ENCODE measurements at places on chromosomes 1 and 21.

DNA sequence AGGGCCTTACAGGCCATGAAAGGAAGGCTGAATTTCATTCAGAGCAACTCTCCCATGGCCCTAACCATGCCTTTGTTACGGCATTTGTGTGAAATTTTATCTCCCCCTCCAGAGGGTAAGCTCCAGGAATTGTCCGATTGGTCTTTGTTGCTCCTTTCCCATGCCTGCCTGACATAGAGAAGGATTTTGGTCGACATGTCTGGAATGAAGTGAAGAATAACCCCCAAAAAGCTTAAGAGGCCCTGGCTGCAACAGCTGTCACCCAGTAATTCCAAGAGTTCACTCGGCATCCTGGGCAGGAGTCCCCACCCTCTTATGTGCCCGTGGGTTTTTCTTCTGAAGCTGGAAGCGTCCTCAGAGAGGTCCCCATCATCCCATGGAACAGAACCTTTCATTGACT lies 20.6 kb downstream of the CDA start:
- DNase-seq = no peak

DNA sequence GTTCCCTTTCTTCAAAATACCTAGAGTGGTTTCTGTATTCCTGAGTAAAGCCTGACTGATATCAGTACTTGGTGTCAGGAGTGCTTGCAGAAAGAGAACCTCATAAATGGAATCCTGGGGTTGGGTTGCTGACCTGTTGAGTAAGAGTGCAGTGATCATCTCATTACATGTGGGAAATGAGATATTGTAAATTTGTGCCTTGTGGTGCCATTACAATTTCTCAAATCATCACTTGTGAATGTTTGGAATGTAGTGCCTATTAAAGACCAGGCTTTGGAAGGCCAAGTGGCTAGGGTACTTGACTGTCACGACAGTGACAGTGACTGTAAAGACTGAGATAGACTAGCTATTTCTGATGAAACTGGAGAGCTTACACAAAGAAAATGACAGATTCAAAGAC lies 176.7 kb upstream of the CTTNBP2NL start:
- no peak for DNase-seq

DNA sequence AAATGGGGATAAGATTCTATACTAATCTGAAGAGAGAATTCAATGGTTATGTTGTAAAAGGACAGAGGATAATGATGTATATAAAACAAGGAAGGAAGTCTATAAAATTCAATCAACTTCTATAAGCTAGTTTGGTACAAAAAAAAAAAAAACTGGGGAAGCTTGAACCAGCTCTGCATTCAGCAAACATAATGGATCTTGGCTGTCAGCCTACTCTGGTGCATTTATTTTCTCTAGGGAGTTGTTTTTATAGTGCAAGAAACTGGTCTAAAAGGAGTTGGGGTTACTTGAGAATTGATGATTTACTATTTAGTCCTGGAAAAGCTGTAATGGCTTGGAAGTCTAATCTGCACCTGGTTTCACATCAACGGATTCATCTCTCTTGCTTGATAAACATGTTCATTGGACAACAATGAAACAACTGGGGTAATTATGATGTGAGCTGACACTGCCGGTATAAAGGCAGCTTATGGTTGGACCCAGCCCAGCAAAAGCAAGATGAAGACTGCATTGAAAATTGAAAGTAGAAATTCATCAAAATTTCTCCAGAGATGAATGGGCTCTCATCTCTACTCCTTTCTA lies 199.4 kb upstream of the NRIP1 start:
- DNase-seq = no peak

GRCh38 chr1:26021647-26022403 lies at the start of gene EXTL1:
TSS of gene EXTL1 (plus strand) at chr1:26021775. CDS start at chr1:26022647, 872 bp downstream.
- no peak for DNase-seq

GRCh38 chr1:37719572-37720195 lies 27.4 kb downstream of the CDCA8 start:
- DNase-seq = no peak

DNA sequence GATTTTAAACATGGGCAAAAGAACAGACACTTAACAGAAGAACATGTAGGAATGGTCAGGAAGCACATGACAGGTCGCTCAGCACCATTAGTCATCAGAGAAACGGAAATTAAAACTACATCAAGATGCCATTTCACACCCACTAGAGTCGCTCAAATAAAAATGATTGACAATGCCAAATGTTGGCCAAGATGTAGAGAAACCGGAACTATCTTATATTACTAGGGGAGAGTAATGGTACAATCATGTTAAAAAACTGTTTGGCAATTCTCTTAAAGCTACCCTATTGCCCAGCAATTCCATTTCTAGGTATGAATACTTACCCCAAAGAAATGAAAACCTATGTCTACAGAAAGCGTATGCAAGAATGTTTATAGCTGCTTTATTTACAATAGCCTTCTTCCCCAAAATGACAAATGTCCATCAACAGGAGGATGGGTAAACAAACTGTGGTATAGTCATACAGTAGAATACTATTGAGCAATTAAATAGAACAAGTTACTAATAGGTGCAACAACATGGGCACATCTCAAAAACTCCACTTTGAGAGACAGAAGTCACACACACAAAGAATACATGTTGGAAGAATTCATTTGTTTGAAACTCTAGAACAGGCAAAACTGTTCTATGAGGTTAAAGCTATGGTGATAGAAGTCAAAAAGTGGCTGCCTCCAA lies 92.8 kb downstream of the ETS2 start:
- no peak for DNase-seq

DNA sequence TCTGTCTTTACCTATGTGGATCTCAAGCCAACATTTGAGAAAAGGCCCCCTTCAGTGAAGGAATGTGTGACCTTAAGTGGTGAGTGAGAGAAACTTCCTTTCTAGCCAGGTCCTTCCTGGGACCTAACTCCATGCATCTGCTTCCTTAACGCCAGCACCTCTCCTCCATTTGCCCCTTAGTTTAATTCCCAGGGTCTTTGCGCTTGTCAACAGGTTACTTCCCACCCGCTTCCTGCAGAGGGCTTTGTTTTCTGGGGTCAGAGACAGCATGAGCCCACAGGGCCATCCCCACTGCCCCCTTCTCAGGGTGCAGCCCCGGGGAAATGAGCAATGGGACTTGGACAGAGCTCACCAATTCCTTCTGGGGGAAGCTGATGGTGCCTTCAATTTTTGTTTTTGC lies 54.8 kb downstream of the EVA1C start:
- no peak for DNase-seq

DNA sequence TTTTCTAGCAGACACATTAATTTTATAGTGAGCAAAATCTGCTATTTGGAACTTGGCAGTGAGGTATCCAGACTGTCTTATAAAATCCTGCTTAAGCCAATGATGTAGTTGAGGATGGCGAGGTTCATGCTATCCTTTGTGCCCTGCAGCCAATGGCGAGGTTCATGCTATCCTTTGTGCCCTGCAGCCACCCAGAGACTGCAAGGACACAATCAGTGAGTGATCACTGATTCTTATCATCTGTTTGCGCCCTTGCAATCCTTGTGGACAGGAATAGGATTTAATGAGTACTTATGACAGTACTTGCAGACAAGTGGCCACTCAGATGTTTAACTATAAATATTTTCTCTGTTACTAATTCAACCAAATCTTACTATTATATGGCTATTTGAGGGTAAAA lies 112.6 kb downstream of the EIF4G3 start:
- DNase-seq = no peak

- DNase-seq = no peak
Measured at GRCh38 chr1:17014671-17015567, 3.2 kb upstream of the ATP13A2 start.

DNA sequence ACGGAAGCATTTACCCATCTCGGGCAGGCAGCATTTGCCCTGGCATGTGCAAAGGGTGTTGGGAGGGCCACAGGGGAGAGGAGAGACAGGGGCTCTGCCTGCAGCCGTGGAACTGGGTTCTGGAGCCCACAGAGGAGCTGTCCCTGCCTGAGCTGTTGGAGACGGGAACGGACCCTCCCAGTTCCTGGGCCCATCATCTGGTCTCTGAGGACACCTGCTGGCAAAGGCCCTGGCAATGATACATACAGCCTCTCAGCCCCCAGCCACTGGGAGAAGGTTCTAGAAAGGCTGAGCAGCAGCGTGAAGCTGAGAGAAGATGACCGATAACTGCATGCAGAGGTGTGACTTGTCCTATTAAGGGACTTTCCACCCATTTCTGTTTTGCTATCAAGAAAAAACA lies 31.4 kb downstream of the FAAP20 start:
- DNase-seq = no peak

- no peak for DNase-seq
Measured at GRCh38 chr1:156680056-156680455, 2.8 kb upstream of the NES start.

- no peak for DNase-seq
Measured at GRCh38 chr1:117262976-117263375, 52.2 kb upstream of the VTCN1 start.

DNA sequence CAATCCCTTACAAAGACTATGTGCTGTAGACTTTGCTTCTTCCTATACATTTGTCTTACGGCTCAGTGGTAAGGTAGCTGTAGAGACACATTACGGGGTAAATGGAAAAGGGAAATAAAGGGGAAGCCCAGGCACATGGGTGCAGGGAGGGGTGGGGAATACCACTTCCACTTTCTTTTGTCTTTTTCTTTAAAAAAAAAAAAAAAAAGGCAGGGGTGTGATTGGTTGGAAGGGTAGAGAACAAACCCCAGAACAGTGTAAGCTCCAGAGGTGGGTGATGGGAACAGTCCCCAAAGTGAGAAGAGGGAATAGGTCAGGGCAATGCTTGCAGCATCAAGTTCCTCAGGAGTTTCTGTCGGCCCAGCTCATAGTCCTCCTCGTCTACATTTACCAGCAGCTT lies 3.9 kb downstream of the NIT1 start:
- no peak for DNase-seq

GRCh38 chr1:67814121-67814772 lies 19.0 kb downstream of the GNG12 start:
- no peak for DNase-seq

DNA sequence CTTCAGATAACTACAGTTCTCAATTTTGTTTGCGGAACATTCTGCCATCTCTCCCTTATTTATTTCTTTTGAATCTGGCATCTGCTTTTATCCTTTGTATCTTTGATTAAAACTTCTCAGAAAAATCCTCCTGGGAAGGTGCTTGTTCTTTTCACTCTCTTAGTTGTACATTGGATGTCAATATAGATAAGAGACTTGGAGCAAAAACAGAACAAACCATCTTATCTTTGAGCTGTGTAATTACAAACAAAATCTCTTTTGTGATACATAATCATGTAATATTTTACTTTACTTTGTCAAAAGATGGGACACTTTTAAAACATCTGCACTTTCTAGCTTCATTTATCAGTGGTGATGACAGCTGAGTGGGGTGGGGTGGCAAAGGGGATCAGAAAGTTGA lies 307.2 kb upstream of the LYPLAL1 start:
- no peak for DNase-seq

DNA sequence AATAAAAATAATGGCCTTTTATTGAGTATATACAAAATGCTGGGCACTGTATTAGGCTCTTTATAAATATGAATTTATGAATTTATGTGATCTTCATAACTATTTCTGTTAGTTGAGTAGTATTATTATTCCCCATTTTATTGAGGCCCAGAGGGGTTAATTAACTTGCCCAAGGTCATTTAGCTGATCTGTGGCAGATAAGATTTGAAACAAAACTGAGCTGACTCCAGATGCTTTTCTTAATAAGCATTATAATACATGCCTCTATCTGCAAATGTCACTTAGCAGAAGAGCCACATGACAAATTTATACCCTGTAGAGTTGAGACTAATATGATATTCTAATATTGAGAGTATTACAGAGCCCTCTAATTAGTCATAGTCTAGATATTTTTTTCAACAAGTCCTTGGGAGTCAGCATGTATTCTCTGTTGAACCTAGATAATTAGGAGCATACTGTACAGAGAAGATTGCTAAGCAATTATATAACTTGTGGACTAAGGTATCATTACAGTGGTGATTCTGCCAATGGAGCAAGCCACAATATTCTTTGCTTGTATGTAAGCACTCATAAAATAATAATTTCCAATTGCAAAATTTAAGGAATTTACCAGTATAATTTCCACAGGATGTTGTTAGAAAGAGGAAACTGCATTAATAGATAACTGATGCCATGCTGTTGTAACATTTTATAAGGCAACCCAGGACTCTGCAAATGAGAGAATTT lies 112.0 kb downstream of the LRRC40 start:
- no peak for DNase-seq

- DNase-seq = no peak
Measured at GRCh38 chr1:228276901-228277490, 69.2 kb downstream of the OBSCN start.

- no peak for DNase-seq
Measured at GRCh38 chr1:107689733-107690132, 275.2 kb downstream of the VAV3 start.

DNA sequence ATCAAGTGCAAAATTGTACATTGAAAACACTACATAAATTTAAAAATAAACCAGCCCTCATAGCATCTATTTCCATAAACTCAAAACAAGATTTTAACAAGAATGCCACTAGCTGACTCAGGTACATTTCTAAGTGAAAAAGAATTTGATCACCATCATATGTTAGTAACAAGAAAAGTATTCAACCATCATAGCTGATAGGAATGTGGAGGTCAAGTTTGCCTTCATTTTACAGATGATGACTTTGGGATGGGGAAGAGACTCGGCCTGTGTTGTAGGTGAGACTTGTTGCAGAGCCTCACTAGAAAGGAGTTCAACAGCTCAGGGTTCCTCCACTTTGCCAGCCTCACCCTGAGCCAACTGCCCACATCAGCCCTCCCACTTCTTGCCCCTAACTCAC lies 318.8 kb upstream of the FAM78B start:
- no peak for DNase-seq

DNA sequence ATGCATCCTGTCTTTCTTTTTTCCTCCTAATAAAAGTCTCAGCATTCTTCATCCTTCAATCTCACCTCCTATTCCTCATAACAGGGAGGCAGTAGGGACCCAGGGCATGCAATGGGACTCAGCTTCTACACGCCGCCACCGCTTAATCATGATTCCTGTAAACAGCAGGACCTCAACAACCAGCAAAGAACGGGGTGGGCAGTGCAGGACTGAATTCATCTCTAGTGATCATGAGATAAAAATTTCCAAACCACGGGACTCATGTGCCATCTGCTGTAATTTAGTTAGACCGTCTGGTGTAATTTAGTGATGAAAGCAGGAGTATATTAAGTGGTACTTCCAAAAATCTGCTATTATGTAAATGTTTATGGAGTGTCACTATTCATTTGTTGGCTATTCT lies 5.4 kb downstream of the PRAMEF12 start:
- DNase-seq = no peak

- DNase-seq = no peak
Measured at GRCh38 chr1:6037338-6037762, 8.3 kb upstream of the KCNAB2 start.

DNA sequence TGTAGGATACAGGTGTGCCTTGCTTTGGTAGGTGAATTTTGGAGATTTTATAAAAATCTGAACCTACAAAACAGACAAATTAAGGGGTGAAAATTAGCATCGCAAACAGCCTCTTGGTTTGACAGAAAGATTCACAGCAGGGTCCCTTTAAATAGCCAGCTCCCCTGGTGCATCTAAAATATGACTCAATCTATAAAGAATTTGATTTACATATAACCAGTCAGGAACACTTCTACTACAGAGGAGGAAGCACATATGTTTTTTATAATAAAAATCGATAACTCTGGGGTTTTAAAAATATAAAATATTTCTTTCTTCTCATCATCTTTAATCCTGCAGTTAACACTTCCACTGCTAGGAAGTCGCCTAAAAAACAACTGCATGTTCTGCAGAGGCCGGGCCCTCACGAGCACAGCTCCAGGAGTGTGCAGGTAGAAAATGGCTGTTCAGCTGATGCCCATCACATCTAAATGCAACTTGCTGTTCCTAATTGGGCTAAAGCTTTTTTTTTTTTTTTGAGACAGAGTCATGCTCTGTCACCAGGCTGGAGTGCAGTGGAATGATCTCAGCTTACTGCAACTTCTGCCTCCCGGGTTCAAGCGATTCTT lies 203.4 kb downstream of the HS2ST1 start:
- no peak for DNase-seq

Data from cerebellum (tissue), 4 donors.